Activated CD8-positive, alpha-beta memory T cell treated with anti-CD3 and anti-CD28 coated beads for 4 hours (primary cell): ENCODE measurements at places on chromosomes 11 and 22.

DNA sequence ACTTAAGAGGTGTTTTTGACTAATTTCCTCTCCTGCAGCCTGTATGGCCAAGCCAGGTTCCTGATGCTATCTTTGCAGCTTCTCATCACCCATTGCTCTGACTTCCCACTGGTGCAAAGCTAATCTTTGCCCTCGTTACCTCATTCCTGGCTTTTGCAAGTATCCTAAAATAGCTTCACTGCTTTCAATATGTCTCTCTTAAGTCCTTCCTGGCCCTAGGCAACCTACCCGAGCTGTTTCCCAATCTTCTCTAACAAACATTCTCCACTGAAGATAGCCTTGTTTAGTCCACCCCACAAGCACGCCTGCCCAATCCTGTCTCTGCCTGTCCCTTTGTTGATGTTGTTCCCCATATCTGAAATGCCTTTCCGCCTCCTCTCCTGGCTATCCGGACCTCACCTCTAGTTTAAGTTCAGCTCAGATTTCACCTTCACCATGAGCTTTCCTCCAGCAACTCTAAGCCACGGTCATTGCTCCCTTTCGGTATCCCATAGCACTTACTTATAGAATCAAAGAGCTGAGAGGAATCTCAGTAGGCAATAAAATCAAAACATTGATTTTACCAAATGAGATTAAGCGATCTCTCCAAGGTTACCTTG is 30.1 kb upstream of the CECR2 start:
- DNase-seq = no peak

- no peak for DNase-seq
These were observed 10.7 kb upstream of the NAP1L4 start for GRCh38 chr11:3002871-3003270.

GRCh38 chr11:8733852-8734251 is 51.3 kb downstream of the RPL27A start:
- no peak for DNase-seq

DNA sequence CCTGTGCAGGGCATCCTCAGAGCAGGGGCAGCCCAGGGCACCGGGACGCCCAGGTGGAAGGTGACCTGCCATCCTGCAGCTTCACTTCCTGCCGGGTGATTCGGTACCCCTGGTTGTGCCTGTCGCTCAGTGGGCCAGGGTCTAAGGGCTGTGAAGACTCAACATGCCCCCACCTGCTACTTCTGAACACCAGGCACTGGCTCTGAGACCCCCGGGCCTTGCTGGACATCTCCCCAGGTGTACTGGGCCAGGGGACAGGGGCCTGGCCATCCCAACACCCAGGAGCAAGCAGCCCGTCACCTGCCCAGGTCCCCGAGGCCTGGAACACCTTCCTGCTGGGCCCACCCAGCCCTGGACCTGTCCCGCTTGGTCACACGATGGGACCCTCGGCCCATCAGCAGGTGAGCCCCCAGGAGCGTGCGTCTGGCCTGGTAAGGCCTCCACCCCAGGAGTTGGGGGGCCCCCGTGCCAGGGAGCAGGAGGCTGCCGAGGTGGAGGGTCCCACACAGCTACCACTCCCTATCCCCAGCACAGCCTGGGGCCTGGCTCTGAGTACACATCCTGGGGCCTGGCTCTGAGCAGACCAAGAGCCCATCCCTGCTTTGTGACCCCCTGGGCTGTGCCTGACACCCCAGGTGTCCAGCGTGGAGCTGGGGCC is 3.9 kb upstream of the MUC5B start:
- no peak for DNase-seq

GRCh38 chr22:41768430-41768829 is 32.0 kb upstream of the CCDC134 start:
- DNase-seq = no peak

GRCh38 chr22:45885941-45886395 is 91.0 kb downstream of the WNT7B start:
- no peak for DNase-seq

DNA sequence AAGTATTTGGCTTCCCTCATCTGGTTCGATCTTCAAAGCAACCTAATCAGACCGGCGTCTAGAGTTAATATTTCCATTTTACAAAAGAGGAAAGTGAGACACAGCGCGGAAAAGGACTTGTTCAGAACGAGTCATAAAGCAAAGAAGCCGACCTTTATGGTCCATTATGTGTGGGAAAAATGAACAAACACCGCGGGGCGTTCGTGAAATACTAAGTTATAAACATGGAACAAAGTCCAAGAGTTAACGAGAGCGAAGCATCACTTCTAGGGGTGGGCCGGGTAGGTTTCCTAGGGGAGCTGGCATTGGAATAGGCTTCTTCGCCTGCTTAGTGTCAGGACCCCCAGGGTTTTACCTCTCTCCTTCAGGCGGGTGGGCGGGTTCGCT is 575 bp downstream of the DUSP18 start:
- no peak for DNase-seq

DNA sequence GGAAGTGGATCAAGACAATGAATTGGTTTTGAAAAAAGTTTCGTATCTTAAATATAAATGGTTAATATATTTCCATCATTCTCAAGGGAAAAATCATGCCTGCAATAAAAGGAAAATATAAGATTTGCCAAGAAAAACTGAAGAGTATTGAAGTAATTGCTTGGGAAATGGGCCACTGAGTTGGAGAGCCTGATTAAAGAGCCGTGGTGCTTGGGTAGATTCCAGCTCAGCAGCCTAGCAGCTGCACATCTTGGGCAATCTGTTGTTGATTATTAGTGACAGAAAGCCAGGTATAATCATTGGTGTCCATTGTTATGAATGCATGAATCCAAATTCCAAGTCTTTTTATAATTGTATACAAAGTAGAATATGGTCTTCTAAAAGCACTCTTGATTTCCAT is 800.9 kb upstream of the CHORDC1 start:
- DNase-seq = no peak

- no peak for DNase-seq
These were observed 90.5 kb upstream of the DBX1 start for GRCh38 chr11:20250644-20251247.

DNA sequence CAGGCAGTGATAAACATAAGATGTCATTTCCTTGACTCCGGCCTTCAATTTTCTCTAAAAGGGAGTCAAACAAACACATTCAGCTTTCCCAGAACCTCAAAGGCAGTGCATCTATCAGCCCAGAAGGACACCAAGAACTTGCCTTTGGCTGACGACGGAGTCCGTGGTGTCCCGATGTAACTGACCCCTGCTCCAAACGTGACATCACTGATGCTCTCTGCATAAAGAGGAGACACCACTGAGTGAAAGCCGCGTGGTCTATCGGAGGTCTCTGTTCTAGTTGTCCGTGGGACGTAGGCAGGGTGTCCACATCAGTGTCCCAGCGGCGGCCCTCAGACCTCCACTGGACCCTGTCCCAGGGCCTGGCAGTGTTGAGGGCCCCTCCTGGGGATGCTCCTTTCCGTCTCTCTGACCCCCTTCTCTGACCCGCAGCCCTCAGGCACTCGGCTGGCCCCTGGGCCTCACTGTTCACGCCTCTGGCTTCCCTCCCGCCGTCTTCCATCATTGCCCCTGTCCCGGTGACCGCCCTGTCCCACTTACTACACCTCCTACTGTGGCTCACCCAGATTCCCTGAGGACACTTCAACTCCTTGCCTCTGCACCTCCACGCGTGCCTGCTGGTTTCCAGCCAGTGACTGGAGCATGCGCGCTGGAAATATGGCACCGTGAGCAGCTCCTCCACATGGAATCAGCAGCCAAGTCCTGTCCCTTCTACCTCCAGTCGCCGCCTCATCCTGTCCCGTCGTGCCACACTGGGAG is 70.4 kb downstream of the NCAPD3 start:
- DNase-seq = no peak

DNA sequence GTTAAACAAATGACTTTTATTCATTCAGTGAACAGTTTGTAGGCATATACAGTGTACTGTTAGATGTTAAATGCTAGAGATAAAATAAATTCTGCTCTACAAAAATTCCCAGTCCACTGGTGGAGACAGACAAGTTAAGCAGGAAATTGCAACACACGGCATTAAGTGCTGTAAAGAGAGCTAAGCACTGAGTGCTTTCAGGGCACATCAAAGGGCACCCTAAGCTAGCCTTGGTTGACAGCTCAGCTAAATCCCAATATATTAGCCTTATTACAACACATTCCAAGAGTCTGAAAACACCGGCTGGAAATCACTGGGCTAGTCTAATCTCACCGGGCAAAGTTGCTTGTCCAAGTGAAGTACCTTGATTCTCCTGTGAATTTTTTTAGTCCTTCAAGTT is 55.1 kb downstream of the NOX4 start:
- no peak for DNase-seq

DNA sequence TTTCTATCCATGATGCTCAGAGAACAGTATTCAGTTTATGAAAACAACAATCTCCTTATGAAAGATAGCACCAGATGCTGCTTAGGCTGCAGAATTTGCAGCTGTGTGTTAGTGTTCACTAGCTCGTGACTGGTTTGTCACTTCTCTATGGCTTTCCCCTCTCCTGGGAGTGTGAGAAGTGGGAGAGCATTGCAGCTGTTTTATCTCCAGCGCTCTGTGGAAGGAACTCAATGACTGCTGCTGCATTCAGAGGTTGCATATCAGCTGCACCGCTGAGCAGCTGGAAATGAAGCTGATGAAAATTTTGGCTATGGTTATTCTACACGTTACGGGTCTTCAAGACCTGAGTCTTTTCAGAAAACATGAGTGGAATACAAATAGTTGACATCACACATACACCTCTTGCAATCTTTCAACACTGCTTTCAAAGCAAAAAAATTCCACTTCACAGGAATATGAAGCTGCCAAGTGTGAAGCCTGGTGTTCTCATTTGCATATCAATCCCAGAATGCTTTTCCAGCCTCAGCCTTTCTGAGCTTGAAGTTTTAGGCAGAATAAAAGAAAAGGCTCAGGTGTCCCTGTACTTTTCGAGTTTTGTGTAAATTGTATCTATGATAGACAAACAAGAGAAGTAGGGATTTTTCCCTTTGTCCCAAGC is 149.3 kb upstream of the DDI1 start:
- DNase-seq = no peak

DNA sequence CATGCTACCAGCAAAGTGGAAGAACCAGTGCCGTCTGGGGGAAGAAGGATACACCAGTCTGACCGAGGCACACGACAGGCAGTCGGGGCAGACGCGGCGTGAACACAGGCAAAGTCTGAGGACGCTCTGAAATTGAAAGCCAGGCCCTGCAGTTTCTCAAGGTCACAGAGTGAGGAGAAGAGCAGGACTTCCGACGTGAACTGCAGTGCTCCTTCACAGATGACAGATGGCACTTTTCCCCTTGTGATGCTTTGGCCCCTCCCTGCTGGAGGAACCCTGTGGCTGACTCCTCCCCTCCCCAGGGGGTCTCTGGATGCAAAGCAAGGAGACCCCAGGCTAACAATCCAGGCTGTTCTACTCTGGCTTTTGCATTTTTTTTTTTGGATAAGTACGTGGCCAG is 19.6 kb upstream of the JAM3 start:
- DNase-seq = no peak

- no peak for DNase-seq
These were observed 403.6 kb downstream of the MN1 start for GRCh38 chr22:27397954-27398342.

DNA sequence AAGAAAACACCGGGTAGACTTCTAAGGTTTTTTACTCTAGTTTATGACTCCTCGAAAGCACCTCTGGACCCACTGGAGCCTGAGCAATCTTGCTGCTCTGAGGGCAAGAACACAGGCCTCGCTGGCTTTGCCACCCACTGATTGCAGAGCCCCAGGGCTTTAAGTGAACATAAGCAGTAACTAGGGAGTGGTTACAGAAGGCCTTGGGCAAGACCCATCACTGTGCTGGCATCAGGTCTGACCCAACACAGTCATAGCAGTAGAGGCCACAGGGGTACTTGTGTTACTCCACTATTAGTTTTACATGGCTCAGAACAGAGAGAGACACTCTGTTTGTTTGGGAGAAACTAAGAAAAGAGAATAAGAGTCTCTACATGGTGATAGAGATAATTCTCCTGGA is 684.5 kb downstream of the FAM181B start:
- DNase-seq = no peak

- no peak for DNase-seq
These were observed 4.9 kb upstream of the TAGLN start for GRCh38 chr11:117194267-117194666.

- DNase-seq = no peak
These were observed 20.0 kb downstream of the SYT13 start for GRCh38 chr11:45265969-45266675.

- no peak for DNase-seq
These were observed 11.2 kb downstream of the IL10RA start for GRCh38 chr11:117997406-117997805.

DNA sequence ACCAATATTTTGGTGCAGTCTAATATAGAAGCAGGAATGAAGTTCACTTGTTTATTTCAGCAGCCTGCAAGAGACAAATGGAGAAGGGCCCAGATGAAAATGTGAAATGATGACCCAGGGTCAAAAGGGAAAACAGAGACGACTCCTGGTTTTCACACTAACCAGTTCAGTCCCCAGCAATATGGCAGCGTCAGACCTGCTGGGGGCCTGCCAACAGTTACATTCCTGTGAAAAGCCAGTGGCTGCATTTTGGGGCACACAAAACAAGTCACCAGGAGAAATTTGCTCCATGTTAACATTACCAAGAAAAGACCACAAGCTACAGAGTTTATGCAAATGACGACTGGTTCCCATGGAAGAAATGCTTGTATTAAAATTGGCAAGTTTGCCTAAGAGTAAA is 80.2 kb downstream of the CCDC34 start:
- DNase-seq = no peak

DNA sequence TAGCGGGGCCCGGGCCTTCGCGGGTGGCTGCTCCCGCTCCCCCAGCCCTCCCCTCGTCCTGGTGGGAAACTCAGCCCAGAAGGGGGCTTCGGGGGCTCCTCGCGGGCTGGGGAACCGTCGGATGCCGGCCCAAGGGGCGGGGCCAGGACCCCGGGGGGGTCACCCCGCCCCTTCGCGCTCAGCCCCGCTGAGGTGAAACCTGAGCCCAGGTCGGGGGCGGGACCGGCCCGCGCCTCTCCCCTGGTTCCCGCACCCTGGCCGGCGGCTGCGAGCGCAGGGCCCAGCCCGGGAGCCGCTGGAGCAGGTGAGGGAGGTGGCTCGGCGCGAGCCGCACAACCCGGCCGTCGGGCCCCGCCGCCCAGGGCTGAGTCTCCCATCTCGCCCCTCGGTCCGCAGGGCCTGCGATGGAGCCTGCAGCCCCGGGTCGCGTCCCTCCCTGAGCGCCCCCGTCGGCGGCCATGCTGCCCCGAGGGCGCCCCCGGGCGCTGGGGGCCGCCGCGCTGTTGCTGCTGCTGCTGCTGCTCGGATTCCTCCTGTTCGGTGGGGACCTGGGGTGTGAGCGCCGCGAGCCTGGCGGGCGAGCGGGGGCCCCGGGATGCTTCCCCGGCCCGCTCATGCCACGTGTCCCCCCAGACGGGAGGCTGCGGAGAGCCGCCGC is at the start of gene LARGE2:
LARGE2 (plus strand) TSS at position 232 of the 658 bp plus-strand sequence; CDS start at position 459, 227 bp downstream.
- DNase-seq = no peak

- no peak for DNase-seq
These were observed 66.2 kb downstream of the EFCAB6 start for GRCh38 chr22:43745783-43746356.

- no peak for DNase-seq
These were observed 48.9 kb upstream of the KIRREL3 start for GRCh38 chr11:127049486-127049885.
